ENCODE measurements at places on chromosomes 2 and 18.
A peak's percentile ranks its signal among the peaks of the same experiment; 100 is the strongest.

DNA sequence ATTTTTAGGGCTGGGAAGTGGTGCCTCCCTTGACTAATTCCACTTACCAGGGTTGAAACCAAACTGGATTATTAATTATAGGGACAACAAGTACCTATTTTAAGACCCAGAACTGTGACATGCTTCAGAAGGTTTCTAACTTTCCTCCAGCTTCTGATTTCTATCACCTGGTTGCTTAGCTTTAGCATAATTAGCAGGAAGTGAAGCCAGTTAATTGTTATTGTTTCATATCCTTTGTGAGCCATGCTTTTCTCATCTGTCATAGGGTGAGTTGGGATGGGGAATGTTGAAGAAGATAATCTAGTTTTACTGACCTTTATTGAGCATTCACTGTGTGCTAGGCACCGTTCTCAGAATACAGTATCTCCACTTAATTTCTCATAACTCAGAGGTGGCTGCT, 3.2 kb downstream of the YPEL5 start:
- DNase-seq = no peak

- DNase-seq = no peak
These were observed 9.9 kb downstream of the BMP10 start for GRCh38 chr2:68861330-68861729.

DNA sequence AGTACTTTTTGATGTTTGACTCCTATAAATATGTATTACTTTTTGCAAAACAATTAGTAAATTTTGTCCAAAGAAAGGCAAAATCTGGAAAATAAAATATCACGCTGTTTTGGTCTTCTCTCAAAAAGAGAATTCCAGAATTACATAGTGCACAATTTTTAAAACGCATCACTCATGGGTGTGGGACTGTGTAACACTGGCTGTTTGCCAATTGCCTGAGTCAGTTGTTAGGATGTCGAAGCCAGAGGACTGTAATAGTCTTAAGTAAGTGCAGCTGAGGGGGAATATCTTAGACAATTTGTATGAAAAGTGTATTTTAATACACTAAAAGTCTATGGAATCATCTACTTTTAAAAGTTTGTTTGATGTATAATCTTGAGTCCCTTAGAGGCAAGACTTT, 24.1 kb upstream of the EPHA4 start:
- DNase-seq = no peak

- DNase-seq = no peak
These were observed 16.3 kb downstream of the GPR55 start for GRCh38 chr2:230908595-230909191.

DNA sequence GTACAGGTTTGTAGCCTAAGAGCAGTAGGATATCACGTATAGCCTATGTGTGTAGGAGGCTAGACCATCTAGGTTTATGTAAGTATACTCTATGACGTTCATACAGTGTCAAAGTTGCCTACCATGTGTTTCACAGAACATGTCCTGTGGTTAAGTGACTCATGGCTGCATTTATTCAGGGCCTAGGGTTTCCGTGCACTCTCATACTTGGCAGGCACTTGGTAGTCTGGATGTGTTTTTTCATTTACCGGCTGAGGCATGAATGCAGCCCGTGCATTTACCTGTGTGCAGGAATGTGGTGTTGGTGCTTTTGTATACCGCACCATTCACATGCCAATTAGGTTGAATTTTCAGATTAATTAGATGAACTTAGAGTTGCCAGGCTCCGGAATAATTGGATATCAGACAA, 43.4 kb downstream of the MYL12B start:
- DNase-seq = no peak

DNA sequence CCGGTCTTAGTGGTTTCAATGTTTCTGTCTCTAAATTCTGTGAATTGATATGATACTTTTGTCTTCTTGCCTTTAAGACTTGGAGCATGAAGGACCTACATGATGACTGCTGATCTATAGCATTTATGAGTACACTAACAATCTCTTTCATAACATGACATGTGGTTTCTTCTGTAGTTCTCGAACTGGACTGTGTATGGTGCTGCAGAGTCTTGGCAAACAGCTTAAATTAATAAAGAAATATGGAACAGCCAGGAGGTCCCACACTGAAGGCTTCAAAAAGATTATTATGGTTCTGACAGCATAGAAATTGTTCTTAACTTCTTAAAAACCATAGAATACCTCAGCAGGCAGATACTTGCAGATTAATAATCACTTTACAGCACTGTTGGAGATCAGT, 145.0 kb downstream of the DCC start:
- DNase-seq = no peak

DNA sequence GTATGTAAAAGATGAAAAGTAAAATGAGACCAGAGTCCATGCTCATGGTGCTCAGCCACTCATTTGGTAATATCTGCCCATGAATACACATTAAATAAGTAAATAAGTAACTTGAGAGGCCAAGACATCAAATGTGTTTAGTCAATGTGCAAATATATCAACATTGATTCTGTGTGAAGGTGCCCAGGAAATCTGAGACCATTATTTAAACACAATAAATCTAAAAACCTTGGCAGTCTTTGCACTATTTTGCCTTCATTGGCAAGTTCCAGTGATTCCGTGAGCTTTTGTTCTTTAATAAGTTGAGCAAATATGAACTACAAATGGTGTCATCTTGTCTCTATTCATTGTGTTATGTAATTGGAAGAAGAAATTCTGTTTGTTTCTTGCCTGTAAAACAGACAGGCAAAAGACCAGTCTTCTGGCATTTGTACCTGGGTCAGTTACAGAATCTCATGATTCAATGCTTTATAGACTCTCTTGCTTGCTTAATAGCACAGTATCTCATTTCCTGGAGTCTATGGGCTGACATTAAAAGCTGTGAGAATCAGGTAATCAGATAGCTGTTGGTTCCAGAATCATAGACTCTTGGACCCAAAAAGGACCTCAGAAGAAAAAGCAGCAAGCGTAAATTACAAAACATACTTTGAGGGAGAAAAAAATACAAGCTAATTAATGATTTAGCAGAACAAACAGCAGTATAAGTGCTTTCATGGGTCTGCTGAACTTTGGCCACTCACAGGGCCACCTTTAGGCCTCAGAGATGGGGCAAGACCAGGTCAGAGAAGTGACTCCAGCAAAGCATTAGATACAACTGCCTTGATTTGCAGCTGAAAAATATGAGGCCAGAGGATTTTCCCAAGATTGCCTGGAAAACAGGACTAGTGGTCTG, 20.0 kb upstream of the SERPINB3 start:
- DNase-seq = no peak

DNA sequence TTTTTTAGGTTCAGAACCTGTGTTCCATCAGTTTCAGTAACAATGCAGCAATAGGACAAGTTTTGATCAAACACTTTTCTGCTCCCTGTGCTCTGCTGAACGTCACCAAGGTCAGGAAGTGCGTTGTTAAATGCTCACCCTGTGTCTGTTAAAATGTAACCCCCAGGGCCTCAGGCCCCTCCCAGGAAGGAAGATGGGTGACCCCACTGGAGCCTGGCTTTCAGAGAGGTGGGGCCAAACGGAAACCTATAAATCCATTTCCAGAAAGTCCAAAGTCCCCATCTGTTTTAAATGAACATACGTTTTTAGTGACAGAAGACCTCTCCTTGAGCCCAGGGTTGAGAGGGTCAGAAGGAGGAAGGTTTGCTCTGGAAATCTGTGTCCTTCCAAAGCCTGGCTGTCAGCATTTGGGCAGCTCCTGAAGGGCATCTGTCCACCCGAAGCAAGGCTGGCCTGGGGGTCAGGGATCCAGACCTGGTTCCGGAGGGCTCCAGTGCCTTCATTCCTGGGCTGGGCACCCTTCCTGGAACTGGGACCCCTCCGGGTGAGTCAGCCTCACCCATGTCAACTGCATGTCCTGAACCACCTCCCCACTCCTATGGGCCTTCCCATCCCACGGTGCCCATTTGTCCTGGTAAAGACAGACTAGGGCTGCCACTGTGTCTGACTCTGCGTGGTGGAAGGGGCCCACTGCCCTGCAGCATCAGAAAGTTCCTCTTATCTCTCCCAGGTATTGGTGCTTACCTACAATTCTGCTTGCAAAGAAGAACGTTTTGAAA, 117.4 kb upstream of the COPS8 start:
- no peak for DNase-seq

DNA sequence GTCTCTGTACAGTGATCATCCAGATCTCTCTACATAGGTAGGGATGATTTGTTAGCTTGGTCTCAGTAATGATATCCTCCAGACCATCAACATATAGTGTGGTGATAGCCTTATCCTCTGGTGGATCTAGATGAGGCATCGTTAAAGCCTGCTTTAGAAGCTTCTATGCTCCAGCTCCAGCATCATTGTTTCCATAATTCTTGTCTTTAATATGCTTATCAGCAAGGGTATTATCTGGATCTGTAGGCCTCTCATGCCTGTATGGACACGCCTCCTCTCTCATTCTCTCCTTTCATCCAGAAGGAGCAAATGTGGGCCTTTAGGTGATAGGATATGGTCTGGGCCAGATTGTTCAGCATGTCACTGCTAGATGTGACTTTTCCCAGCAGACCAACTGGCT, 234.5 kb upstream of the CHST9 start:
- DNase-seq = no peak

GRCh38 chr2:150319658-150320555, 167.6 kb downstream of the RND3 start:
- no peak for DNase-seq

DNA sequence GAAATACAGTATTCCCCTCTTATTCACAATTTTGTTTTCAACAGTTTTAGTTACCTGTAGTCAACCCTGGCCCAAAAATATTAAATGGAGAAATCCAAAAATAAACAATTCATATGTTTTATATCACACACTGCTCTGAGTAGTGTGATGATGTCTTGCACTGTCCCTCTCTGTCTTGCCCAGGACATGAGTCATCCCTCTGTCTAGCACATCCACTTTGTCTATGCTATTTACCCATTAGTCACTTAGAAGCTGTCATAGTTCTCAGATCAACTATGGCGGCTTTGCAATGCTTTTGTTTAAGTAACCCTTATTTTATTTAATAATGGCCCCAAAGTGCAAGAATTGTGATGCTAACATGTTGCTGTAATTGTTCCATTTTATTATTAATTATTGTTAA, 380.6 kb upstream of the REG3G start:
- DNase-seq = no peak

DNA sequence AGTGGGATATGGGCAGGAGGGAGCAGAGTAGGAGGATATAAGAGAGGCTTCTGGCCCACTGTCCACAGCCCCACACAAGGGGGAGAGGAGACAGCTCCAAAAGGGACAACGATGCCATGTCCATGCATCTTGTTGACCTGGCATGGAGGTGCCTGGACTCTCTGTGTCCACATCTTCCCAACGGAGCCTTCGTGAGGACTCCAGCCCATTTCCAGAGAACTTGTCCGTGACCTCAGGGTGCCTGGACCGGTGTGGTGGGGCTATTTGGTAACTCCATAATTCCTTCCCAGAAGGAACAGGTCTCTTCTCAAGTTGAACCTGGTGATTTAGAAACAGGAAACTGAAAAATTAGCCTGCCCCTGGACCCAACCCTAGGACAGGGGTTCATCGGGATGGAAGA, 133.9 kb downstream of the CYP26B1 start:
- no peak for DNase-seq

DNA sequence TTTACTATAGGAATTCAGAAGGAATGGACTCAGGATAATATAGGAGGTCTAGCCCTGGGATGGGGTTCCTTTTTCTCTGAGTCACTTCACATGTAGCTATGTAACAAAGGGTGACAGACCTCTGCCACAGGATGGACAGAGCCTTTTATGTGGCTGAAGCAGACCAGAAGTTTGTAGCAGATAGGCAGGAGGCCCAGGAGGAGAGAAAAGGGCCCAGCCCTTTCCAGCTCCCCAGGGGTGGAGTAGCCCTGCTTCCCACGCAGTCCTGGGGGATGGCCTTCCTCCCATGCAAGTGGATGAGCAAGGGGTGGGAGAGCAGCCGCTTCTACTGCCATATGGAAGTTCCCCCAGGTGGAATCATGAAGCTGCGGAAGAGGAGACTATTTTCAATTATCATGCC, 40.3 kb downstream of the ARMC9 start:
- DNase-seq = no peak

DNA sequence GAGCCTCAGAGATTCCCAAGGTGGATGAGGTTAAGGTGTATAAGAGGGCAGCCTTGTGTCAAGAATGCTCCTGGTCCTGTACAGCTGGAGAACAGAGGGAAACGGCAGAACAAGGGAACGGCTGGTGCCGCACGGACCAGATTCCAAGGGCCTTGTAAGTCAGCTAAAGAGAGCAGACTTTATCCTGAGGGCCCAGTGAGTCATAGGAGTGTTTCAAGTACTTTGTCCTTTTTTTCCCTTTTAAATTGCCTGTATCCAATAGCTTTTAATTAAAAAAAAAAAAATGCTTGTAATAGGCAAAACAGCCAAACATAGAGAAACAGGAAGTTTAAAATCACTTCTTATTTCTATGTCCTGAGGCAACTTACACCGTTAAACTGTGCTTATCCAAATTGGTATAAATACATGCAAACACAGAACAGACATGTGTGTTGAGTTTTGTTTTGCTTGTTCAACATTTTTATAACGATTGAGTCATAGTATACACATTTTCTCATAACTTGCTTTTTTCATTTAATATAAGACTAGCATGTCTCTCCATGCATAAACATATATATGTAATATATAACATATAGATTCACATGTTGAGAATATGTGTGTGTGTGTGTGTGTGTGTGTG, 42.1 kb upstream of the EVA1A start:
- no peak for DNase-seq

- DNase-seq = no peak
These were observed 68.6 kb downstream of the COL6A3 start for GRCh38 chr2:237345411-237345810.

- DNase-seq = peak; percentile 5
These were observed 26.6 kb upstream of the LANCL1 start for GRCh38 chr2:210503001-210503623.

DNA sequence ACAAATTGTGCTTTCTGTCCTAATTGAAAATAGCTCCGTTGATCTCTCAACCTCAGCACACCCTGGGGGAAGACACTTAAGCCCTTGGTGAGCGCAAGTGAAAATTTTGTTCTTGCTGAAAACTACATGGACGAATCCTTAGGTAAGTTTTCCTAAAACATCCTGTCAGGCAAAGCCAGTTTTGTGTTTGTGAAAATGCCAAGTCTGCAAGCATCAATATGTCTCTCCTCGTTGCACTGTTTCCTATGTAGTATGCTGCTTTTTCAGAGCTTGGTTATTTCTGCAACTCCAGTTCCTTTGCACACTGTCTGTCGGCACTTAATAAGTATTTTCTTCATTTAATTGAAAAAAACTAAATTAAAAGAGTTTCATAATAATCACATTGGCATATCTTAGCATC, 146.9 kb upstream of the POU3F3 start:
- no peak for DNase-seq

- DNase-seq = no peak
These were observed 77.5 kb downstream of the STPG4 start for GRCh38 chr2:47077442-47078117.

- DNase-seq = no peak
These were observed 26.9 kb downstream of the FASTKD1 start for GRCh38 chr2:169546756-169547155.

DNA sequence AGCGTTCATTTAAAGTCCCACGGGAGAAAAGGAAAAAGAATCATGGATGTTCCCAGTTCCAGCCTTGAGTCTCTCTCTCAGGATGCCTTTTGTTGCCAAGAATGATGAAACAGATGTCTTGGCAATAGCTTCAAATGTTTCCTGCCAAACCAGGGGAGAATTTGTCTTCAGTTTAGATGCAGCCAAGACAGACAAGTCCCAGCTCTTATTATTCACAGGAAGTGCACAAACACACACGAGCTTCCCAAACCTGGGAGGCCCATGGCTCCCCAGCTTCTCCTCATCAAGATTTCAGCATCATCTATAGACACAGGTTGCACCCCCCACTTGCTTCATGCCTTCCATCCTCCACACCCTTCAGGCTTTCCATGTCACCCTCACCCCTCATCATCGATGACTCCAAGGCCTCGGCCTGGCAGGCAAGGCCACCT, 45.9 kb downstream of the HS1BP3 start:
- no peak for DNase-seq

Measured in stimulated activated CD8-positive, alpha-beta memory T cell treated with anti-CD3 and anti-CD28 coated beads, Interleukin-7, amount 100 ng/mL, for 24 hours (primary cell).